ENCODE measurements at places on chromosomes 6 and 20.

- DNase-seq: no peak
Measured at GRCh38 chr6:137025786-137026730, 18.7 kb downstream of the IL20RA start.

DNA sequence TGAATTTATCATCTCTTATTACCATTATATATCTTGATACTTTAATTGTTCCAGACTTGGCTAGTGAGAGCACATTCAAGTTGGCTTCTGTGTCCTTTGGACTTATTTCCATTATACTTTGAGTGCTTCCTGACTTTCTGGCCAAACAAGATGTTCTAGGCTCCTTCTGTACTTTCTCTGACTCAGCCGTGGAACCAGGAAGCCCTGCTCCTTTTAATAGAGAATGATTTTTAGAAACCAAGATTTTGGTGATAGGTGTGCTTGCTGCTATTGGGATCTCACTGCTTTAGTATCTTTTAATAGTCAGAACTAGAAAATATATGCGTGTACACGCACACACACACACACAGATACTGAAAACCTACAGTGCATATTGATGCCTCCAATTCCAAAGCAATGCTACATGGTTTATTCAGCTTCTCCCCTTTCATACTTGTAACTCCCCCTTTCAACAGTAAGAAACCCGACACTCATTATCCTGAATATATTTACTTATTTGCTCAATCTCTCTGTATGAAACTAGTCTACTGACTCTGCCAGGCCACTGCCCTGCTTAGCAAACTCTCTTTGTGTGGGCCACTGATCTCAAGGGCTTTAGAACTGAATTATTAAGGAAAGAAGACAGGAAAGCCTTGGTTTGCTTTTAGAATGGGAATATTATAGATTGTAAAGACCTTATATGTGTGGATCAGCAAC is 42.7 kb upstream of the EZR start:
- no peak for DNase-seq

GRCh38 chr6:118558464-118559217 is 10.5 kb downstream of the PLN start:
- DNase-seq: no peak

GRCh38 chr6:160015778-160016684 is 47.1 kb downstream of the IGF2R start:
- DNase-seq: no peak

DNA sequence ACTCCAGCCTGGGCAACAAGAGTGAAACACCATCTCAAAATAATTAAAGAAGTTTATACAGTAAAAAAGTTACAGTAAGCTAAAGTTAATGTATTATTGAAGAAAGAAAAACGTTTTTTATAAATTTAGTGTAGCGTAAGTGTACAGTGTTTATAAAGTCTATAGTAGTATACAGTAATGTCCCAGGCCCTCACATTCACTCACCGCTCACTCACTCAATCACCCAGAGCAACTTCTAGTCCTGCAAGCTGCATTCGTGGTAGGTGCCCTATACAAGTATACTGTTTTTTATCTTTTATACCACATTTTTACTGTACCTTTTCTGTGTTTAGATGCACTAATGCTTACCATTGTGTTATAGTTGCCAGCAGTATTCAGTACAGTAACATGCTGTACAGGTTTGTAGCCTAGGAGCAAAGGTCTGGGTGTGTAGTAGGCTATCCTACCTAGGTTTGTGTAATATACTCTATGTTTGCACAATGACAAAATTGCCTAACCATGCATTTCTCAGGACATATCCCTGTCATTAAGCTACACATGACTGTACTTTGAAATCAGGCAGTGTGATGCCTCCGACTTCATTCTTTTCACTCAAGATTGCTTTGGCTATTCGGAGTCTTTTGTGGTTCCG is 16.7 kb downstream of the MGME1 start:
- no peak for DNase-seq

DNA sequence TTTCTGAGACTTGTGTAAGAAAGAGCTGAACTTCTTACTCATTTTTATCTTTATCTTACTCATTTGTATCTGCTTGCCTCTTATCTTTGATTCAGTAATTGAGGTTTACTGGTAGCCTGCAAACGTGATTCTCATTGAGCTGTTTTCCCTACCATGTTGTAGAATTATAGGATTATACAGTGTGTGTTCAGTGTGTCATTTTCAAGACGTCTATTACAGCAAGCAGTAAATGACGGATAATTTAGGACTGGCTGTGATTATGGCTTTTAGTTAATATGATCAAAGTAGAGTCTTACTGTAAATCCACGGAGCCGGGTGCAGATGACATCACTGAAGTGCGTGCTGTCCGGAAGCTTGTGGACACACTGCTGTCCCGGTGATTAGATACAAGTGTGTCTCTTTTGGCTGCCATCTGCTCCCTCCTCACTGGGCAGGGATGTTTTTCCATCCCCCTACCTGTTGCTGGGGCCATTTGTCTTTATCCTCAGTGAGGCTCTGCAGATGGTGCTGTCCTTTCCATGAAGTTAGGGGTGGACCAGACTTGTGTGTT is 6.0 kb downstream of the NELFCD start:
- no peak for DNase-seq

Measured in SIG-M5 (cell line).